NCI-H748 treated with DMSO at 0.1 percent for 48 hours (cell line): ENCODE measurements at places on chromosomes 16 and 17.
A peak's percentile ranks its signal among the peaks of the same experiment; 100 is the strongest.

- peak; percentile 1 for DNase-seq
Measured at GRCh38 chr16:58843675-58844074, 109.6 kb upstream of the GOT2 start.

GRCh38 chr16:63067141-63067540, 1030.9 kb upstream of the CDH8 start:
- no peak for DNase-seq

DNA sequence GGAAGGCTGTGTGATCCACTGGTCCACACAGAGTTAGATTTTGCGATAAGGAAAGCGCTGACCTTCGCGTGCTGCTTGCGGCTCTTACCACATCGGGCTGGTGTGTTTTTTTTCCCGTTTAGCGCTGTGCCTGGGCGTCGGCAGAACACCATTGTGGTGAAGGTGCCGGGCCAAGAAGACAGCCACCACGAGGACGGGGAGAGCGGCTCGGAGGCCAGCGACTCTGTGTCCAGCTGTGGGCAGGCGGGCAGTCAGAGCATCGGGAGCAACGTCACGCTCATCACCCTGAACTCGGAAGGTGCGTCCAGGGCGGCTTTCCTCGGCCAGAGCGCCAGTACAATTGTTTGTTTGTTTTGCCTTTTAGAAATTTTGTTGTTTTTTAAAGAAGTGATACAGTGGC, 54.7 kb downstream of the BANP start:
- DNase-seq: no peak

- DNase-seq: no peak
Measured at GRCh38 chr16:87491522-87492290, 1.1 kb downstream of the ZCCHC14 start.

DNA sequence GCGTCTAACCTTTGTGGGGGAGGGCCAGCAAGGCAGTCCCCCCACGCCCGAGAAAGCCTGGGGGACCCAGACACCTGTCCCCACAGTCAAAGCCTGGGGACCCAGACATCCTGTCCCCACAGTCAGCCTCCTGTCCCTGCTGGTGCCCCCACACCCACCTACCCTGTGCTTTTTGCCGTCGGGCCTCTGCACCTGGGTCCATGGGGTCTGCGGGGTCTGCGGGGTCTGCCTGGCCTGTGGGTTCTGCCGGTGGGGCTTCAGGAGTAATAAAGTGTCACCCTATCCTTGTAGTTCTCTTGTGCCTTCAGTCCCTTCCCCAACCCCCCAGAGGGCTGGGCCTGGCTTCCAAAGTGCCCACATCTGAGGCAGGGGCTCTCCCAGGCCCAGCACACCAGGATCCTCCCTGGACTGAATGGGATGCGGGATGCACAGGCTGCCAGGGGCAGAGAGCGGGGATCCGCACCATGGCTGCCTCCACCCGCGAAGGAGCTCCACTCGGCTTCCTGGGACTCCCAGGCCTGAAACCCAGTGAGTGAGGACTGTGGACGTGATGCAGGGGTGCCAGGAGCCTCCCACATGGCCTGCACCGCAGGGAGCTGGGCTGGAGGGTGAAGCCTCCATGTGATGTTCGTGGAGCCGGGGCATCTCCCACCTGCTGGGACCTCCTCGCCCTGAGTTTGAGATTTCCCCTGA, 16.3 kb upstream of the DPEP1 start:
- DNase-seq: no peak

DNA sequence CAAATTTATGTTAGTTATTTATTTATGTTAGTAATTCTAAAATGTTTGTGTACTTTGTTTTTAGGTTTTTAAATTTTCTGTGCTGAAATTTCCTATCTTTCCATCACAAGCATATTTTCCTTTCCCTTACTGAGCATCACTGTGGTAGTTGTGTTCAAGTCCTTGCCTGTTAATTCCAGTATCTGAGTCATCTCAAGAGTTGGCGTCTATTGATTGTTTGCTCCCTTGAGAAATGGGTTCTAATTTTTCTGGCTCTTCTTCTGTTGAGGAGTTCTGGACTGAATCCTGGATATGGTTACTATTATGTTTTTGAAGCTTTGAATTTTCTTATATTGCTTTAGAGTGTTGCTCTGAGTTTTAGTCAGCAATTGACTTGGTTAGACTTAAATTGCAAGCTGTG, 56.3 kb downstream of the GAN start:
- DNase-seq: no peak
